ENCODE measurements at places on chromosomes 3 and 15.

GRCh38 chr15:63923993-63924950 lies 90.5 kb upstream of the HERC1 start:
- DNase-seq, result no peak

DNA sequence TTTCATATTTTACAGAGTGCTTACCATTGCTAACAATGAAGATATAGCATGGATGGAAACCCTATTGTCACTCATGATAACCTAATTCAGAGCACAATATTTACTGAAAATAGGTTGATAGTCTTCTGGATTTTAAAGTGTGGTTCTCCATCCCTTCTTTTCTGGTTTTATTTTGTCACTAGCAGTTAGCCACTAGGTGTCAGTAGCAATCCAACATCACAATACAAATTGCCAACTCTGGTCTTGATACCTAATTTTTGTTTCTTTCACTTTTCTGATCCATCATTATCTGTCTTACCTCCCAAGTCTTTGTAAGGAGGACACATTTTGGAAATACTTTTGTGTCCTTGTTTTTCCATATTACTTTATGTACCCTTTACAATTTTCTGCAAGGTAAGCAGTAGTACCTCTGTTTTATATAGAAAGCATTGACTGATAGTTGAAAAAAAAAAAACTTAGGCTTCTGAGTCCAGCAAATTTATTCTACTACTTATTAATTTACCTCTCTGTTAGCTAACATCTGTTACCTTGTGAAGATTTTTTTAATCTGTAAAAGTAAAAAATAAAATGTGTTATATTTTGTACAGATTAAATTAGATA lies 28.3 kb upstream of the CRYBG3 start:
- DNase-seq, result no peak

GRCh38 chr3:129321887-129322286 lies 43.2 kb downstream of the HMCES start:
- no peak for DNase-seq

GRCh38 chr15:69377216-69377970 lies 36.8 kb upstream of the KIF23 start:
- no peak for DNase-seq

DNA sequence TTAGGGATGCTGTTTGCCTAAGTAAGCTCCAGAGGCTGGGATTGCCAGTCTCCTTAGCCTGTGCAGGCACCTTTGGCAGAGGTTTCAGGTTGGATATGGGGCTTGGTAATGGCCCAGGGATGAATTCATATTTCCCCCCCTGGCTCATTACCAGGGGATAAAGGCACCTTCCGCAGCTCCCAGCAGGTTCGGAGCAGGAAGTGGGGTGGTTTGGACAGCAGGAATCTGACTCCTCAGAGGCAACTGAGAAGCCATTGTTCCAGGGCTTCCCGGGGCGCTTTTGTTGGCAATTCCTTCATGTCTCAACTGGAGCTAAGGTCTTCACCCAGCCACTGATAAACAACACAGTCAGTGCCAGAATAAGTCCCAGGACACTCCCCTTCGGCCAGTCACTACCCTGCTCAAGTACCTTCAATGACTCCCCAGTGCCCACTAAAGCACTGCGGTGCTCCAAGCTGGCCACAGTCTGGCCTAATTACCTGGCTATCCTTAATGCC lies 85.3 kb upstream of the SLC6A6 start:
- no peak for DNase-seq

- no peak for DNase-seq
These were observed 34.2 kb downstream of the EEFSEC start for GRCh38 chr3:128187495-128187894.

DNA sequence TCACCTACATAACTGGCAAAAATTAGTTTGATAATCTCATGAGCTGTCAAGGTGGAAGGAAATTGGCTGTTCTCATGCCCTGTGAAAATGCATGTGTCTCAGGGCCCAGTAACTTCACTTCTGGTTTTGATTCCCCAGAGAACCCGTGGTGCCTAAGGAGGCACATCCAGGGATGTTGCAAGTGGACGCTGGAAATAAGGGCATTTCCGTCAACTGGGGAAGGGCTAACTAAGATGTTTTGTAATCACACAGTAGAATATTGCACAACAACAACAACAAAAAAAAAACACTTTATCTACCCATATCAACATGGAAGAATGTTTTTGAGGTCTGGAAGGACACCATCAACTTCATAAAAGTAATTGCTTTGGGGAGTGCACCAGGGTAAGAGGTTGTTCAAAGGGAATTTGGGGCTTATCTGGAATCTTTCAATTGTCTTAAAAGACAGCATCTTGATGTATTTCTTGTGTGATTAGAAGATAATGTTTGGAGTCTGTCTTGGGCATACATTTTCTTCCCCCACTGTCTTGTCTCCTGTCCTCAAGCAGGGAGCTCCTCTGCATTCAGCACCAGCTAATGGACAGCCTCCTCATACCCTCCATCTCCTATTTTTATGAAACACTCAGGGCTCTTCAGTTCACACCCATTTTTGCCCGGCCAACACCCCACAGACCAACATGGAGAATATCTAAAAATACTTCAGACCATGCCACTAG lies 37.2 kb upstream of the PRR20G start:
- no peak for DNase-seq

- DNase-seq, result no peak
These were observed 224.8 kb downstream of the ABHD5 start for GRCh38 chr3:43915546-43915945.

- DNase-seq, result no peak
These were observed 66.5 kb downstream of the LEKR1 start for GRCh38 chr3:156892701-156893100.

GRCh38 chr3:80355144-80355543 lies 587.3 kb upstream of the ROBO1 start:
- no peak for DNase-seq

- no peak for DNase-seq
These were observed 212.7 kb upstream of the PPP2R3A start for GRCh38 chr3:135752851-135753250.

Measured in stimulated activated CD8-positive, alpha-beta memory T cell treated with anti-CD3 and anti-CD28 coated beads, Interleukin-7, amount 100 ng/mL, for 48 hours (primary cell).